ENCODE measurements at places on chromosomes 4 and X.

DNA sequence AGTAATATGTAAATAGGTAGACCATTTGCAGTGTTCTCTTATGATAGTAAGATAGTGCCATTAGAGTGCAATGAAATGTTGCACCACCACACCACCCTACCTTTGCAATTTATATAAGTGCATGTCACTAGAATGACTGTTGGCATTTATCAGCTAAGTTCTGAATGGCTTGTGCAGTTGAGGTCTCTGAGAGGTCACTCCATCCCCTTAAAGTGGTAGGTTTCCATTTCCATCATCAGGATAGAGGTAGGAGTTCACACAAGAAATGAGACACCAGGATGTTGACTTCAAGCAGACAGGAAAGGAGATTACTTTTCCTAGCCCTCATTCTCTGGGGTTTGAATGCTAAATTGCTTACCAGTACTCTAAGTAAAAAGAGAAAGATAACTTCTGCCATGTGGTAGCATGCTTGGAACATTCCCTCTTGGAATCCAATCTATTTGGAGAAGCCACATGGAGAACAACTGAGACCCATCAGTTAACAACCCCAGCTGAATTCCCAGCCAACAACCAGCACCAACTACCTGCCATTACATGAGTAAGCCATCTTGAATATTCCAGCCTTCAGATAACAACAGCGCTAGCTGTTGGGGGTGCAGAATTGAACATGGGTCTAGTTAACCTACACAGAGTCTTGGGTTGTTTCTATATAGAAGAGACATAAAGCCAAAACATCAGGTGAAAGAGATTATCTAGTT, 6.7 kb upstream of the LRBA start:
- no peak for DNase-seq

DNA sequence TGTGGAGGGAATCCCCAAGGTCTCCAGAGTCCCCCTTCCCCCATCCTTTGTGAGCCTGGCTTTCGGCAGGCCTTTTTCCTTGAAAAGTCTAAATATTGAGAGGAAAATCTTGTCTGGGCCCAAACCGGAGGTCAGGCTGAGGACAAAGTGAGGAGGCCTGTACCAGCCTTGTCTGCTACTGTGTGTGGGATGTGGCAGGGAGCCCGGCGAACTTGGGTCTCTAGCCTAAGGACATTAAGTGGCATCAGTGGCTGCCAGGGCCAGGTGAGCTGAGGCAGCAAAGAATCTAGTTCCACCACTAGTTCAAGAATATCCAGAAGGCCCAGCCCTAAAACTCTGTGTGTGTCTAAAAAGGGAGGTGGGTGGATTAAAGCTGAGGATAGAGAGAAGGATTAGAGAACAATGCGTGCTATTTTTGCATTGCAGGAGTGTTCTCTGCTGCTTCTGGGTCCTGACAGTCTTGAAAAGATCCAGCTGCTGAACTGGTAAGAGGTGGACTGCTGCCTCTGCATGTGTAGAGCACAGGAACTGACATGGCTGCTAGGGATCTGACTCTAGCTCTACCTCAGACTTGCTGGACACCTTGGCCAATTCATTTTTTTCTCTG, 1.2 kb upstream of the AMER1 start:
- no peak for DNase-seq

DNA sequence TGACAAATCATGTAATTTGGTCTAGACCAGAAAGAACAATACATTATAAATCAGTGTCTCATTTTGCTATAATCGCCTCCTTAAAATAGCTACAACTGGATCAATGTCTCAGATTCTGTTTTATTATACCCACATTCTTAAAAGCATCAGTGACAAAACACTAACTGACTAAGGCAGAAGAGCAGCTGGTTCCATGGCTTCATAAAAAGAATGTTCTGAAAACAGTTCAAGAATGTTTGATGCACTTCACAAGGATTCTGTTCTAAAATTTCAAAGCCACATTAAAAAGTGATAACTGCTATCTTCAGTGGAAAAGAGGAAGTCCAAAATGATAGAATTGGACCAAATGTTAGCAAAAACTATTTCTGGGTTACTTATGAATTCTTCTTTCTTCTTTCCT, 69.8 kb downstream of the COL25A1 start:
- DNase-seq: peak; percentile 1

- DNase-seq: no peak
Measured at GRCh38 chr4:113692809-113693411, 68.6 kb downstream of the CAMK2D start.

- no peak for DNase-seq
Measured at GRCh38 chr4:125522992-125523391, 208.2 kb downstream of the FAT4 start.

DNA sequence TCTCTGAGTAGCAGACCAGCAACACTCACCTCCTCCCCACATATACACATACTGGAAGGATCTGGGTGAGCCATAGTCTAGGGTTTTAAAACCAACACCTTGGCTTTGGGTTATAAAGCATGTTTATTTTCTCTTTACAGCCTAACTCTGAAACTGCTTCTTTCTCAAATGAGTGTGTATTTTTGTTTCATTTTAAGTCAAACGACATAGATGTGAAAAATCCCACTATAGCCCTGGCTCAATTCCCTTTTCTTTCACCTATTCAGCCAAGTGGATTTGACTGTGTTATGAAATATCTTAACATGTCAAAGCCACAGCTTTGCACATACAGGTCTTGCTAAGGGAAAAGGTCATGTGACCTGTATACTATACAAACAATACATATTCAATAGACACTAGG, 13.8 kb downstream of the NEXMIF start:
- no peak for DNase-seq

GRCh38 chrX:72466493-72466892, 106.2 kb downstream of the HDAC8 start:
- no peak for DNase-seq

DNA sequence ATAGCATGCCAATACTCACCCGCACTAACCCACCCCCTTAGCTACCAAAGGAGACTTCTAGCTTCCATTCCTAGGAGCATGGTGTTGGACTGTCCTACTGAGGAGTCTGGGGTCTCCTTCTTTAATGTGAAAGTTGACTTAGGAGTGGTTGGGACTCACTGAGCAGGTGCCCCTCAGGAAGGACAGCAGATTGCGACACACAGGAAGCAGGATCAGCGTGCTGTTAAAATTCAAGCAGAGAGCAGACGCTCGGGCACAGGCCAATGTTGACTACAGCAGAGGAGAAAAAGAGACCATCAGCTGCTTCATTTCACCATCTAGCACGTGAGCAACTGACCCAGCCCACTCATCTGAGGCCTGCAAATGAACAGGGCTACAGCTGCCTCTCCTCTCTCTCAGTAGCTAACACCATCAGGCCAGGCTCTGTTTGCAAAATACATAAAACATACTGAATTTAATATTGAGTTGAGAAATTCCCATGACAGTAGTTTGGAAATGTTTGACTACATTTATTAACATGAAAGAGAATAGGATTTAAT, 10.8 kb downstream of the NOX1 start:
- DNase-seq: no peak

All from fibroblast of skin of back (primary cell).